LHCN-M2 (cell line): ENCODE measurements at places on chromosomes 6 and 20. TPM values are rescaled to one million over a fixed set of nuclear protein-coding genes. Genes with fewer than 3 reads are reported as not detected.

Gene ZNF311
- total RNA-seq: 0.71 and 0.86 TPM in 2 replicates

Gene IMPG1
- total RNA-seq: not detected in 2 replicates

Gene LY6G6C
- total RNA-seq: 0.51 TPM in 1 of 2 replicates, not detected in the other

Gene PRKN
- 1.7 and 2.4 TPM in 2 replicates for total RNA-seq

DNA sequence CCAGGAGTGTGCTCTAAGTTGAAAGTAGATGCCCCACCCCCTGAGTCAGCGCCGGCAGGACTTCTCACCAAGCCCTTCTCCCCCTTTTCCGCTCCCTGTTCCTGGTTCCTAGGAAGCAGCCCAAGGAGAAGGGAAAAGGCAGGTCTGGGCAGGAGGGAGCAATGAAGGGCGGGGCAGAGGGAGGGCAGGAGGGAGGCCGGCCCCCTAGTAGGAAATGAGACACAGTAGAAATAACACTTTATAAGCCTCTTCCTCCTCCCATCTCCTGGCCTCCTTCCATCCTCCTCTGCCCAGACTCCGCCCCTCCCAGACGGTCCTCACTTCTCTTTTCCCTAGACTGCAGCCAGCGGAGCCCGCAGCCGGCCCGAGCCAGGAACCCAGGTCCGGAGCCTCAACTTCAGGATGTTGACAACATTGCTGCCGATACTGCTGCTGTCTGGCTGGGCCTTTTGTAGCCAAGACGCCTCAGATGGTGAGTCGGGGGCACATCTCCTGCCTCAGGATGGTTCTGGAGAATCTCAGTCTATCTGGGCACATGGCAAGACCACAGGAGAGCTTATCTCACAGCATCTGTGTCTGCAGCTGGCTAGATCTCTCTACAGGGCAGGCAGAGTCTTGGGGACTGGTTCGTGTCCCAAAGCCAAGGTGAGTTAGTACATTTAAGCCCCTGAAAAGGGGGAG lies at the start of gene PROCR:
Gene PROCR (plus strand): TSS at position 320 of the 681 bp plus-strand sequence. CDS start 83 bp downstream, at position 403.
- peak; percentile 91 for DNase-seq

DNA sequence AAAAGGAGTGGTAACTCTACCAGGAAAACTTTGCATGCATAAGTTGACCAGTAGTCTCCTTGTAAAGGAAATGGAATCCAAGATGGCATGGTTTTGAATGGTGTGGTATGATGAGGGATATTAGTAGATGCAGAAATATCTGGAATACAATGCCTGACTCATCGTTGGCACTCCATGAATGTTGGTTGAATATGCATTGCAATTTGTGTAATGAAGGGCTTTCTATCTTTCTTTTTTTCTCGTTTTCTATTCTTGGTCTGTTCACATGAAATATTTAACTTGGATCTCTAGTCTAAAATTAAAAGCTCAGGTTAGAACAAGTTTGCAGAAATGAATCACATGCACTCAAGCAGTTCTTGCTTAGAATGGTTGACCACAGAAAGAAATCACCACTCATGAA lies 277.3 kb upstream of the PRND start:
- peak; percentile 55 for DNase-seq
